ENCODE measurements at places on chromosomes 5 and 9.
A peak's percentile ranks its signal among the peaks of the same experiment; 100 is the strongest.

GRCh38 chr5:87340716-87341115 lies 72.0 kb downstream of the CCNH start:
- H3K4me3 ChIP-seq, result no peak overlapping the region
- no peaks in the 10 kb centered on the region for H3K36me3 ChIP-seq
- H3K27ac ChIP-seq, result no peak overlapping the region
- no peaks in the 10 kb centered on the region for H3K4me1 ChIP-seq
- DNase-seq, result no peak
- H3K27me3 ChIP-seq, result no peaks in the 10 kb centered on the region

DNA sequence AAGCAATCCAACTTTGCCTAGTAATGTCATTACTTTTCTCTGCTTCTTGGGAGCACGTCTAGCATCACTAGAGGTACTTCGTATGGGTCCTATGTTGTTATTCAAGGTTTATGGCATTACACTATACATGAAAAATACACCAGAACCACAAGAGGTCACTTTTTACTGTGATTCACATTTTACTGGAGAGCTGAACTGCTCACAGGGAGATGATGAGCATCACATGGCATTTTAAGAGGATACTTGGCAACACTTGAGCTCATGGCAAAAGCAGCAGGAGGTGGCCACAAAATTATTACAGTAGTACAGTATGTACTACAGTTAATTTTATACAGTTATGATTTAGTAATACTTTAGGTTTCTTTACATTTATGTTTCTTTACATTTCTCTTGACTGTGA lies 223.4 kb downstream of the PARP8 start:
- no peak overlapping the region for H3K4me3 ChIP-seq
- H3K27me3 ChIP-seq, result no peaks in the 10 kb centered on the region
- DNase-seq, result no peak
- H3K4me1 ChIP-seq, result no peaks in the 10 kb centered on the region
- no peak overlapping the region for H3K27ac ChIP-seq

- H3K4me3 ChIP-seq, result no peak overlapping the region
- no peaks in the 10 kb centered on the region for H3K4me1 ChIP-seq
- no peak overlapping the region for H3K27ac ChIP-seq
- H3K36me3 ChIP-seq, result no peaks in the 10 kb centered on the region
- DNase-seq, result no peak
- no peaks in the 10 kb centered on the region for H3K27me3 ChIP-seq
These were observed 41.5 kb downstream of the ERCC8 start for GRCh38 chr5:60903356-60903755.

DNA sequence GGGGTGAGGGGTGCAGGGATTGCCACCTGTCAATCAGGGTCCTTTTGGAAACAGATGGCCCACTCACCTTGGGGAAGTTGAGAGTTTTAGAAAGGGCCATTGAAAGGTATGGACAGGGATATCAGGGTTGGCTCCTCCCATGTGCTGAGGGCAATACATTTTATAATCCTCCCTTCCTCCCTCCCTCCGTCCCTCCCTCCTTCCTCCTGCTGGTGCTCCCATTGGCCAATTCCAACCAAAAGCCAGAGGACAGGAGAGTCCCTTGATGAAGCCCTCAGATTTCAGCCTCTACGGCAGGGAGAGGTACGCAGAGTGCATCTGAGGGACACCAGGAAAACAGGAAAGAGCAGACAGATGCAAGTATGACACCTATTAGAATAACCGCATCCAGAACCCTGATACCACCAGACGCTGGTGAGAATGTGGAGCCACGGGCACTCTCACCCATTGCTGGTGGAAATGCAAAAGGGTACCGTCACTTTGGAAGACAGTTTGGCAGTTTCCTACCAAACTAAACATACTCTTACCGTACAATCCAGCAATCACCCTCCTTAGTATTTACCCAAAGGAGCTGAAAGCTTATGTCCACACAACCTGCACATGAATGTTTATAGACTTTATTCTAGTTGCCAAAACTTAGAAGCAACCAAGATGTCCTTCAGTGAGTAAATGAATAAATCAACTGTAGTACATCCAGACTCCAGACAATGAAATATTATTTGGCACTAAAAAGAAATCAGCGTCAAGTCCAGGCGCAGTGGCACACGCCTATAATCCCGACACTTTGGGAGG lies 58.2 kb upstream of the OTULINL start:
- H3K27me3 ChIP-seq, result no peaks in the 10 kb centered on the region
- DNase-seq, result no peak
- H3K27ac ChIP-seq, result no peak overlapping the region
- H3K36me3 ChIP-seq, result no peaks in the 10 kb centered on the region
- no peaks in the 10 kb centered on the region for H3K4me1 ChIP-seq
- H3K4me3 ChIP-seq, result no peak overlapping the region

DNA sequence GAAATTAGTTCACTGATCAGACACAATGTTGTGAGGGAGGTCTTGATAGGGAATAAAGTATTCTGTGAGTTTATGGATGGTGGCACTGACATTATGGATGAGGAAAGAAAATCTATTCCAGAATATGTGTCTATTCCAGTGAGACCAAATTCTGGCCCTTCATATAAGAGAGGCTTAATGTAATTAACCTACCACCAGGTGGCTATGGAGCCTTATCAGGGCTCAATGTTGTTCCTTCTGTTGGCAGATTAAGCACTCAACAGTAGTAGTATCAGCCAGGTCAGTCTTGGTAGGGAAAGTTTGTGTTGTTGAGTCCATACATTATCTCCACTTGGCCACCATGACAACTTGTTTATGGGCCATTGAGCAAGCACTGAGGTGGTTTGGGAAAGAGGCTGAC lies 41.7 kb upstream of the BARX1 start:
- H3K4me3 ChIP-seq, result no peak overlapping the region
- H3K27ac ChIP-seq, result no peak overlapping the region
- DNase-seq, result no peak
- H3K36me3 ChIP-seq, result no peaks in the 10 kb centered on the region
- H3K4me1 ChIP-seq, result no peaks in the 10 kb centered on the region

DNA sequence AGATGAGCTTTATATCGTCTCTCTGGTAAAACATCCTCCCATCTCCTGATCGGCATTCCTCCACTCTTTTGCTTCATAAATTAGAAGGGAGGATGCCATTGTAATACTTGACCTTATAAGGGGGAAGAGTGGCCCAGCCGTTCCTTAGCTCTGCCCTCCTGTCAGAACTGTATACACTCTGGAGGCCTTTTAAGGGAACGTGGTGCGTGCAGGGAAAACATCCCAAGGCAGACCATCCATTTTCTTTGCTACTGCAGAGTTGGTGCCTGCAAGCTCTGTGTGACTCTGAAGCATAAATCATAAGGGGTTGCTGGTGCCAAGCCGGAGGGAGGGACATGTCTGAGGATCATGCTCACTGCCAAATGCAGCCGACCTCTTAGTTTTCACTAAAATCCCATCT lies 90.4 kb downstream of the PGM5 start:
- no peak overlapping the region for H3K4me3 ChIP-seq
- H3K27me3 ChIP-seq, result no peaks in the 10 kb centered on the region
- H3K27ac ChIP-seq, result no peak overlapping the region
- no peaks in the 10 kb centered on the region for H3K4me1 ChIP-seq
- DNase-seq, result no peak
- H3K36me3 ChIP-seq, result no peaks in the 10 kb centered on the region

DNA sequence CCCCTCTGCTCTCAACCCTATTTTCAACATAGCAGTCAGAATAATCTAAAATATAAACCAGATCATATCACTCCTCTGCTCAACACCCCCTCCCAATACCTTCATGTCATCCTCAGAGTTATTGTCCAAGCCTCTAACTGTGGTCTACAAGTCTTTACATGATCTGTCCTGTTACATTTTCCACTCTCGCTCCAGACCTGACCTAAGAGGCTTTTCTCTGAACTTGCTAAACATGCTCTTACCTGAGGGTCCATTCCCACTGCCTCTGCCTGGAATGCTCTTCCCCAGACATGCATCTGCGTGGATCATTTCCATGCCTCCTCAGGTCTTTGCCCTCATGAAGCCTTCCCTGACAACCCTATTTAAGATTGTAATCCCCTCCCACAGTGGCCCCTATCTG lies 12.0 kb downstream of the NIPSNAP3B start:
- no peaks in the 10 kb centered on the region for H3K4me1 ChIP-seq
- DNase-seq, result no peak
- H3K36me3 ChIP-seq, result no peaks in the 10 kb centered on the region
- H3K27ac ChIP-seq, result no peak overlapping the region

- no peak overlapping the region for H3K4me3 ChIP-seq
- no peaks in the 10 kb centered on the region for H3K4me1 ChIP-seq
- no peaks in the 10 kb centered on the region for H3K36me3 ChIP-seq
- no peaks in the 10 kb centered on the region for H3K27me3 ChIP-seq
These were observed 47.4 kb upstream of the MEF2C start for GRCh38 chr5:88930335-88930734.

DNA sequence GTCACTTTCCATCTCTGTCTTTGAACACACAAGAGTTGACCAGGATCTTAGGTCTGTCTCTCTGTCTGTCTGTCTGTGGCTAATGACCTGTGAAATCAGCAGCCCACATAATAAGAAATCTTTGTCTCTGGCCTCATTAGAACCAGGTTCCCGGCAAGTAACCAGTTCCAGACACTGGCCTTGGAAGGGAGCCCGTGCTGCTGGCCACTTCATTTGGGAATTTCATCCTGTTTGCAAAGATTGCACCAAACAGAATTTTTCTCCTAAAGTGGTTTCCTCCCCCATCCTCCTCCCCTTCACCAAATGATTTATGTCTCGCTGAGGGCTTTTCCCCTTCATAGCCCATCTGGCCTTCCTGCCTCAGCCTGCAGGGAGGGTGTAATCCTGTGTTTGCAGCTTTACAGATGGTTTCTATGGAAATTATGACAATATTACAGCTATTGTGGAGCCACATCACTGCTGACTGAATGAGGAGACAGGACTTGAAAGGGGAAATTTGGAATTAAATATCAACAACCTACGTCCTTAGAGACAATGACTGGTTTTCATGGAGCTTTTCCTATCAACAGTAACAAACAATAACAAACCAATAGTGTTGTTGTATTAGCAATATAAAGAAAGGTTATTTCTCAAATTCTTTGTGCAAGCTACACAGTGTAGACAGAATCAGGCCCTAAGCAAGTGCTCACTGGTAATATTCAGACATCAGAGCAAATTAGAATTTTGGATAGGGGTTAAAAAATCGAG lies 25.7 kb downstream of the DPYSL3 start:
- peak overlapping the region; percentile 64 for H3K27ac ChIP-seq
- peaks cover 18% of the 10 kb centered on the region for H3K4me1 ChIP-seq
- H3K36me3 ChIP-seq, result no peaks in the 10 kb centered on the region
- H3K27me3 ChIP-seq, result no peaks in the 10 kb centered on the region

GRCh38 chr5:82466986-82467561 lies 188.9 kb upstream of the RPS23 start:
- H3K4me1 ChIP-seq, result no peaks in the 10 kb centered on the region
- DNase-seq, result no peak
- no peak overlapping the region for H3K4me3 ChIP-seq
- H3K36me3 ChIP-seq, result no peaks in the 10 kb centered on the region
- H3K27ac ChIP-seq, result no peak overlapping the region
- H3K27me3 ChIP-seq, result no peaks in the 10 kb centered on the region
